A673 (cell line): ENCODE measurements at places on chromosomes 1 and 21. TPM values are rescaled to one million over a fixed set of nuclear protein-coding genes. Genes with fewer than 3 reads are reported as not detected.

Gene AMY1B
- not detected in 2 replicates for total RNA-seq

Gene BTBD19
- 10.3 and 12.6 TPM in 2 replicates for total RNA-seq

Gene STUM
- total RNA-seq, result 0.04 and 0.54 TPM in 2 replicates

Gene FCAMR
- not detected in 2 replicates for total RNA-seq

Gene ZFP69B
- 14.1 and 18.5 TPM in 2 replicates for total RNA-seq

Gene NTNG1
- total RNA-seq, result 91.5 and 93.8 TPM in 2 replicates

Gene OVAAL
- not detected in 2 replicates for total RNA-seq

DNA sequence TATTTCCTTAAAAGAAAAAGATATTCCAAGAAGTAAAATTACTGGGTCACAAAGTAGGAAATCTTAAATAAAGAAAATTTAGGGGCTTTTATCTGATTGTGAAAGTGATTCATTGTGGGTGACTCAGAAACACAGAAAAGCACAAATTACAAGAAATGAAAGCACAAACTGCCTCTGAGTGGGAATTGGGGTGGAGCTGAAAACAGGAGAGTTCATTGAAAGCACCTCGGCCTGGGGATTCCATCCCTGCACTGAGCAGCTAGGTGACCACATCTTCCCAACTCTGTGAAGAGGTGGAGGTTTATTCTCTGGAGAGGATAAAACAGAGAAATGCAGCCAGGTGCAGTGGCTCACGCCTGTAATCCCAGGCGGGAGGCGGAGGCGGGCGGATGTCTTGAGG, 7.4 kb downstream of the GJA4 start:
- no peak for DNase-seq

GRCh38 chr1:83961571-83962295, 37.2 kb downstream of the TTLL7 start:
- DNase-seq, result no peak

- no peak for DNase-seq
Measured at GRCh38 chr1:84073266-84073665, 70.8 kb upstream of the PRKACB start.

GRCh38 chr1:14872762-14873161, 274.3 kb downstream of the KAZN start:
- no peak for DNase-seq

DNA sequence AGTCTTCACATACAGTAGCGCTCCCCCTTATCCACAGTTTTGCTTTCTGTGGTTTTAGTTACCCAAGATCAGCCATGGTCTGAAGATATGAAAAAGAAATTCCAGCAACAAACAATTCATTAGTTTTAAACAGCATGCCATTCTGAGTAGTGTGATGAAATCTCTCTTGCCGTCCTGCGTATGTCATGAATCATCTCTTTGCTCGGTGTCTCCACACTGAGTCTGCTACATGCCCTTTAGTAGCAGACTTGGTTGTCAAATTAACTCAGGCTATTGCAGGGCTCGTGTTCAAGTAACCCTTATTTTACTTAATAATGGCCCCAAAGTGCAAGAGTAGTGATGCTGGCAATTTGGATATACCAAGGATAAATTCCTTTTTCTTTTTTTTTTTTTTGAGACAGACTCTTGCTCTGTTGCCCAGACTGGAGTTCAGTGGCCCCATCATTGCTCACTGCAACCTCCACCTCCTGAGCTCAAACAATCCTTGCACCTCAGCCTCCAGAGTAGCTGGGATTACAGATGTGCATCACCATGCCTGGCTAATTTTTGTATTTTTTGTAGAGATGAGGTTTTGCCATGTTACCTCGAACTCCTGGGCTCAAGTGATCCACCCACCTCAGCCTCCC, 22.6 kb downstream of the PHACTR4 start:
- DNase-seq, result peak; percentile 34

- DNase-seq, result no peak
Measured at GRCh38 chr1:42056460-42056859, 96.8 kb upstream of the GUCA2B start.

DNA sequence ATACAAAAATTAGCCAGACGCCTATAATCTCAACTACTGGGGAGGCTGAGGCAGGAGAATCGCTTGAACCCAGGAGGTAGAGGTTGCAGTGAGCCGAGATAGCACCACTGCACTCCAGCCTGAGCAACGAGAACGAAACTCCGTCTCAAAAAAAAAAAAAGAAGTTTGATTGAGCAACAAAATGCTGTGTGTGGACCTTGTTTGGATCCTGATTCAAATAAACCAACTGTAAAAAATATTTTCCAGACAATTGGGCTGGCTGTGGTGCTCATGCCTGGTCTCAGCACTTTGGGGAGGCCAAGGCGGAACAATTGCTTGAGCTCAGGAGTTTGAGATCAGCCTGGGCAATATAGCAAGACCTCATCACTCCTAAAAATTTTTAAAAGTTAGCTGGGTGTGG, 16.8 kb downstream of the PTAFR start:
- DNase-seq, result no peak
